A549 treated with RU486 at 1 μM for 4 hours (cell line): ENCODE measurements at places on chromosomes 12 and 14. TPM values are rescaled to one million over a fixed set of nuclear protein-coding genes. Genes with fewer than 3 reads are reported as not detected.

Gene RFX4
- 0.05 TPM in 1 of 5 replicates, not detected in the others for total RNA-seq

Gene SLC17A8
- 0.02 TPM in 1 of 5 replicates, not detected in the others for total RNA-seq

Gene IL31
- total RNA-seq = not detected in 5 replicates

Gene DLK1
- 0.20 to 0.45 TPM (median 0.42 TPM) in 5 replicates for total RNA-seq

Gene VSIG10
- total RNA-seq = 17.5 to 24.1 TPM (median 19.0 TPM) in 5 replicates

Gene ADCY4
- total RNA-seq = not detected in 5 replicates

Gene AKAP3
- total RNA-seq = 0.03 to 0.41 TPM (median 0.29 TPM) in 4 of 5 replicates, not detected in the other

Gene BHLHE41
- 0.66 to 2.2 TPM (median 0.87 TPM) in 5 replicates for total RNA-seq

Gene ENDOU
- total RNA-seq = not detected in 5 replicates

Gene ACSM4
- not detected in 5 replicates for total RNA-seq

Gene SPTB
- total RNA-seq = 0.65 to 1.1 TPM (median 0.96 TPM) in 5 replicates

Gene MYF5
- total RNA-seq = not detected in 5 replicates

Gene TBX3
- total RNA-seq = 20.5 to 30.0 TPM (median 27.8 TPM) in 5 replicates

Gene MED6
- 42.0 to 57.7 TPM (median 42.9 TPM) in 5 replicates for total RNA-seq

Gene RNASE2
- total RNA-seq = not detected in 5 replicates

Gene RIN3
- 19.6 to 27.4 TPM (median 25.9 TPM) in 5 replicates for total RNA-seq

Gene TMEM106C
- 123 to 152 TPM (median 136 TPM) in 5 replicates for total RNA-seq

Gene SDS
- 0.16 to 1.0 TPM (median 0.59 TPM) in 5 replicates for total RNA-seq

Gene RHOJ
- total RNA-seq = not detected in 5 replicates

Gene GUCY2C
- 0.08 TPM in 1 of 5 replicates, not detected in the others for total RNA-seq

Gene HCFC2
- total RNA-seq = 2.8 to 4.9 TPM (median 4.6 TPM) in 5 replicates

Gene MANSC4
- total RNA-seq = not detected in 5 replicates

Gene AMHR2
- 1.1 to 2.8 TPM (median 1.6 TPM) in 5 replicates for total RNA-seq

Gene CD69
- not detected in 5 replicates for total RNA-seq

Gene DEGS2
- total RNA-seq = 0.95 to 1.7 TPM (median 1.3 TPM) in 5 replicates

Gene TAS2R42
- not detected in 5 replicates for total RNA-seq

Gene CNOT2
- total RNA-seq = 35.1 to 45.9 TPM (median 38.4 TPM) in 5 replicates

Gene IFNG-AS1
- not detected in 5 replicates for total RNA-seq

Gene AVPR1A
- total RNA-seq = not detected in 5 replicates

Gene HOXC5
- total RNA-seq = 0.43 to 1.1 TPM (median 0.80 TPM) in 5 replicates

Gene GLIPR1L1
- total RNA-seq = not detected in 5 replicates

Gene BMP4
- 1.5 to 3.3 TPM (median 2.1 TPM) in 5 replicates for total RNA-seq

Gene KRT83
- 2.5 to 6.9 TPM (median 5.9 TPM) in 5 replicates for total RNA-seq

Gene OTUB2
- total RNA-seq = 3.7 to 6.8 TPM (median 4.3 TPM) in 5 replicates

Gene GPR137C
- 0.07 to 0.36 TPM (median 0.10 TPM) in 5 replicates for total RNA-seq

Gene TRIM9
- total RNA-seq = 6.9 to 10.7 TPM (median 9.6 TPM) in 5 replicates

Gene ALDH1L2
- 1.9 to 3.7 TPM (median 3.1 TPM) in 5 replicates for total RNA-seq

Gene A2ML1
- not detected in 5 replicates for total RNA-seq

Gene TAS2R20
- total RNA-seq = 0.07 to 0.09 TPM in 2 of 5 replicates, not detected in the others

Gene E2F7
- 6.3 to 8.3 TPM (median 7.9 TPM) in 5 replicates for total RNA-seq

Gene YY1
- 65.7 to 80.0 TPM (median 70.3 TPM) in 5 replicates for total RNA-seq

Gene TPPP2
- total RNA-seq = not detected in 5 replicates

Gene TAS2R31
- total RNA-seq = 0.14 to 0.33 TPM (median 0.18 TPM) in 4 of 5 replicates, not detected in the other

Gene COX8C
- not detected in 5 replicates for total RNA-seq

Gene DPY19L2
- total RNA-seq = 1.1 to 2.6 TPM (median 1.8 TPM) in 5 replicates

Gene TTLL5
- total RNA-seq = 12.1 to 14.0 TPM (median 13.3 TPM) in 5 replicates

Gene CEBPE
- total RNA-seq = not detected in 5 replicates

Gene GPATCH2L
- 13.2 to 25.7 TPM (median 23.7 TPM) in 5 replicates for total RNA-seq

Gene EMP1
- total RNA-seq = 88.1 to 104 TPM (median 93.2 TPM) in 5 replicates

Gene SYCP3
- total RNA-seq = 0.13 TPM in 1 of 5 replicates, not detected in the others

Gene SIX1
- 4.3 to 10.1 TPM (median 9.5 TPM) in 5 replicates for total RNA-seq
